ENCODE measurements at places on chromosomes 5 and 9.

GRCh38 chr5:54854883-54855581 is 130.4 kb downstream of the ESM1 start:
- DNase-seq = no peak

- no peak for DNase-seq
Measured at GRCh38 chr9:110668570-110669167, at the start of gene MUSK. MUSK (plus strand) TSS chr9:110668791; CDS start chr9:110668905, 114 bp downstream.

DNA sequence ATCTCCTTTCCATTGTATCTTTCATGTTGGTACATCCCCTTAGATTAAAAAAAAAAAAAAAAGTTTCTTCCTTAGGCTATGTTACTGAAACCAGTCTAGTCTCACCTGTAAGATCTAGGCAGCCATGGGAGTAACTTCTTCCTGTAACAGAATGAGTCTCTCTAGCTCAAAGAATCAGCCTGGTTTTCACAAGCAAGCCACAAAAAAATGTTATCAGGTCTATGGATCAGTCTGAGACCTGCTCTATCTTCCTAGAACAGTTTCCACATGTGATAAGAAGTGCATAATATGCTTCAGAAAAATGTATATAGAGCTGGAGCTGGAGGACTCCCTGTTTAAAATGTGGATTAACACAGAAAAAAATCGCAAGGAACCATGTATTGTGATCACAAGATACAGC is 53.8 kb downstream of the ARRDC3 start:
- no peak for DNase-seq

- DNase-seq = no peak
Measured at GRCh38 chr5:174354571-174354970, 309.1 kb downstream of the NSG2 start.

GRCh38 chr9:107638521-107639310 is 149.1 kb upstream of the KLF4 start:
- no peak for DNase-seq

GRCh38 chr9:112218908-112219307 is 43.8 kb upstream of the SUSD1 start:
- no peak for DNase-seq

DNA sequence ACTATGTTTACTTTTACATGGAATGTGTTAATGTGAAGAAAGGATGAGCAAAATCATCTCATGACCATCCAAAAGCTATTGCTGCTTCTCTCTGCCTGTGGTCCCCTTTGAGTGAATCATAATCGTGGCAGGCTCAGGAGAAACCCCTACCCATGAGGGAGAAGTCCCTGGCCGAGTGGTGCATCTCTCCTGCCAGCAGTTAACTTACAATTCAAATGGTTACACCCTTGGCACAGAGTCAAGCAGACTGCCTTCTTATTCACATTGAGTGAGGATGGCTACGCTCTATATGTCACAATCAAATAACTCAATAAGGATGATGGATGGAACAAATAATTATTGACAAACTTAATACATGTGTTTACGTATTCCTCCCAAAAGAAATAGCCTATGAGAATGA is 179.1 kb downstream of the FGF1 start:
- no peak for DNase-seq

- no peak for DNase-seq
Measured at GRCh38 chr9:9750719-9751118, 862.1 kb downstream of the PTPRD start.

- no peak for DNase-seq
Measured at GRCh38 chr5:122908108-122908507, 62.7 kb downstream of the SNX24 start.

- no peak for DNase-seq
Measured at GRCh38 chr5:4651806-4652565, 488.1 kb upstream of the ADAMTS16 start.

GRCh38 chr9:82275258-82275927 is 286.8 kb downstream of the SPATA31D1 start:
- DNase-seq = no peak

GRCh38 chr5:42886635-42887034 is 74.9 kb upstream of the SELENOP start:
- DNase-seq = no peak

DNA sequence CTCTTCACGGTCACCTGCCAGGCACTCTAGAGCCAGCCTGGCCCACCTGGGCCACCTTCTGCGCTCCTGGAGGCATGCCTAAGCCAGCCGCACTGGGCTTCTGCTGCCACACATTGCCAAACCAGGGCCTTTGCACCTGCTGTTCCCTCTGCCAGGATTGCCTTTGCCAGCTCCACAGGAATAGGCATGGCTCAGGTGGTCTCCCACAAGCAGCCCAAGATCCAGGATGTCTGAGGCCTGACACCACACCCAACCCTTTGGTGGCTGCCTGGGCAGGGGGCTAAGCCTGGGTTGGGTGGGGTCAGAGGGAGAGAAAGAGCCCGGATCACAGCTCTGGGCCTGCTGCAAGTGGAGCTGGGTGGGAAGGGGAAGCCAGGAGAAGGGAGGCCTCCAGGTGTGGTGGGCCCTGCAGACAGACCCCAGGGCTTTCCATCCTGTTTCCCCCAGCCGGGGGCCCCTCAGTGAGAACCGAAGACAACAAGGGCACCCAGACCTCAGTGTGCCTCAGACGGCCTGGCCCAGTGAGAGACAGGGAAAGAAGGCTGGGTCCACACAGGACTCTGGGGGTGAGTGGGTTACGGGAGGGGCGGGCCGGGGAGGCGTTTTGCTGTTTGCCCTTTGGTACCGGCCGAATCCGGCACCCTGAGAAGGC is 672 bp upstream of the SUSD3 start:
- no peak for DNase-seq

- no peak for DNase-seq
Measured at GRCh38 chr9:105439428-105439827, 8.4 kb upstream of the FSD1L start.
